Activated CD8-positive, alpha-beta memory T cell treated with anti-CD3 and anti-CD28 coated beads for 4 hours (primary cell): ENCODE measurements at places on chromosomes 6 and 20.

DNA sequence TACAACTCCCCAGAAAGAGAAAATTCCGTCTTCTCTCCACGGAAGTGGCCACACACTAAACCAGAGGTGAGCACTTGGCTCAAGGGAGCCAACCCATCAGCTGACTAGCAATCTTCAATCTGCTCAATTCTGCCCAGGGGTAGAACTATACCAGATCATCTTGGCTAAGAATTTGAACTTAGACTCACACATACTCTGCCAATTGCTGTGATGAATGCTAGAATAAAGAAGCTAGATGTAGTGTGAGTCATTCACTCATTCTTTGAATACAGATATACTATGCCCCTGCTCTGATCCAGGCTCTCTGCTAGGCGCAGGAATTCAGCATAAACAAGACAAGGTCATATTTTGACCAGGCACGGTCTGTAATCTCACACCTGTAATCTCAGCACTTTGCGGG is 147.9 kb upstream of the SHLD1 start:
- DNase-seq = no peak

GRCh38 chr6:23377830-23378229 is 748.2 kb upstream of the NRSN1 start:
- no peak for DNase-seq

DNA sequence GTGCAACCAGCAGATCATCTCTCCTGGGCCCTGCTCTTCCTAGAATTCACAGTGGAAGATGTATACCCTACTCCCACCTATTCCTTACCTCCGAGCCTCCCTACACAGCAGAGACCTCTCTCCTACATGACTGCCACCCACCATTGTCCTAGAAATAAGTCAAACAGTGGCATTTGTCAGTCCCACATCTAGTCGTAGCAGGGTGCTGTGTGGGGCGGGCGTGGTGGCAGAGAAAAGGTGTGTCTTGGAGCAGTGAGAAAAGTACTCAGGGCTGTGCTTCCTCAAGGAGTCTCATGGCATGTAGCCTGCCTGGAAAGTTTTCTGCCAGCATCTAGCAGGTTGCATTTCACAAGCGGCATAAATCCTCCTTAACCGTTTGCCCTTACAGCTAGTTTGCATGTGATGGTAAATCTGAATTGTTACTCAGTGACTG is 59.4 kb upstream of the PTGIS start:
- no peak for DNase-seq

DNA sequence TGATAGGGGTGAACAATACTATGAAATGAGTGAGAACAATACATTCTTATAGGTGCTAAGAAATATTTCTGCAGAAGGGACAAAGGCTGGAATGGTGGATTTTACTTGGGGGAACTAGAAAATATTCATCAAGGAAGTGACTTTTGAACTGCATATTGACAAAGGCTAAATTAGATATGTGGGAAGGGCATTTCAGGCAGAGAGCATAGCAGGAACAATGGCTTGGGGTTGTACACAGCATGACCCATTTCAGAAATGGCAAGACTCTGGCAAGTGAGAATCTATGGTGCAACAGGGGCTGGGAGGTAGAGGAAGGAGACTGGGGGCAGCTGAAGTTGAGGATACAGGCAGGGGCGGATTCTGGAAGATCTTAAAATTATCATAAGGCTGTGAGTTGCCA is 46.7 kb upstream of the KIF16B start:
- DNase-seq = no peak

- DNase-seq = no peak
Measured at GRCh38 chr6:15614277-15614676, 48.6 kb downstream of the DTNBP1 start.

DNA sequence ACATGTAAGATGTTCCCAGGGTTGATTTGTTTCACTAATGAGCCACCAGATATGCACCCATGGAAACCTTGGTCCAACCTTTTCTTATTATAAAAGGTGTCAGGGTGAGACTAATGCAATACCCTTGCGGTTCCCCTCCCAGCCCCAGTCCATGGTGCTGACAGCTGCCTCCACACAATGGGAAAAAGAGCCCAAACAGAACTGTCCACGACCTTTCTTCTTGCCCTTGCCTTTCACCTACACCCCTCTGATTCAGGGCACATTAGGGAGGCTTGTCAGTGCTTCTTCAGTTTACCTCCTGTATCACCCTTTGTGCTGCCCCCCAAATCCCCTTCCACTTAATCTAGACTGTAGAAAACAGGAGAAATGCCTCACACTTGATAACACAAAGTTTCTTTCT is 352.7 kb upstream of the CDH4 start:
- no peak for DNase-seq

- DNase-seq = no peak
Measured at GRCh38 chr6:91659891-91660290, 1073.0 kb upstream of the MAP3K7 start.

DNA sequence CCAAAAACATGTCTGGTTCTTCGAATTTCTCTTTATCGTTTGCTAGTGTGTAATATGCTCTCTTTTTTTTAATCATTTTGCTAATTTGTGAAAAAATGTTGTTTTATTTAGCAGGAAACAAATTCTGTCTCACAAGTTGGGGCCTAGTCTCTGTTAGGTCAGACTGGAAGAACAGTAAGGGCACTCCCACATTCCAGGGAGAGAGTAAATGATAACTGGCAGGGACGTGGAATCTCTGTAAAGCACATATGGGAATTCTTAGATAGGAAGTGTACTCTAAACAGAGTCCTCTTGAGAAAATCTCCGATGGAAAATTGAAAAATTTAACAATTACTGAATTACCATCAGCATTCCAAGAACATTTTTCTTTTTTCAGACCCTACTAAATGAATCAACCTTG is 16.4 kb upstream of the CCDC28A start:
- no peak for DNase-seq

- no peak for DNase-seq
Measured at GRCh38 chr6:160221423-160221822, 37.2 kb downstream of the SLC22A2 start.

DNA sequence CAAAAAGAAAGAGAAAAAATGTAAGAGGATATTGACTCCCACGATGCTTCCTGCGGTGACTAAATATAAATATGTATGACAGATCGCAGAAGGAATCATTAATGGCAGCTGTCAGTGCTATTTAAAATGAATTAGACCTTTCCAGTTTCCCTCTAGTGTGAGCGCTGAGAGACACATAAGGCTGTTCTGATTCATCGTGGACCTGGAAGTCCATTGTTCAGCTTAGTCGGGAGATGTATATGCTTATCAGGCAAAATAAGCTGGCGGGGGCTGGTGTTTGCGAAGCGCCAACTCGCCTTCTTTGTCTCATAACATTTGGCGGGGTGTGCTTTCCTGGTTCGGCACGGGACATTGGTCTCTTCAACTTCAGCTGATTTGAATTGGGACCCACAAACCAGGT is 95.4 kb downstream of the CDH4 start:
- no peak for DNase-seq

GRCh38 chr6:7175462-7175861 is 67.7 kb downstream of the RREB1 start:
- no peak for DNase-seq

DNA sequence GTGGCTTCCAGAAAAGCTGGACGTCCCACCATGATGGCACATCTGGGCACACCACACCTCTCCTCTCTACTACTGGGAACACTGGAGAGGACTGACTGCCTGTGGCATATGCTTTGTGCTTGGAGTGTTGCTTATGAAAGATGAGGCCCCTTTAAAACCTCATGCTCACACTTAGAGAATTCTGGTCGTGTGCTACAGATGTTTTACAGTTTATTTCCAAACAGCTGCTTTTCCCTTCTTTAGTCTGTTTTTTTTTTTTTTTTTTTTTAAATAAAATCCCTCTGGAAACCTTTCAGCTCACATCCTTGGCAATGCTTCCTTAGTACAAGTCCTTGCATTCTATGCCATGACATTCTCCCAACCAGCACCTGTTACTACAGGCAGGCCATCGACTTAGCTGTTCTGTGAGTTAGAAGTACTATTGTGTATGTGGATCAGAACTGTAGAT is 60.3 kb downstream of the BMP6 start:
- no peak for DNase-seq

DNA sequence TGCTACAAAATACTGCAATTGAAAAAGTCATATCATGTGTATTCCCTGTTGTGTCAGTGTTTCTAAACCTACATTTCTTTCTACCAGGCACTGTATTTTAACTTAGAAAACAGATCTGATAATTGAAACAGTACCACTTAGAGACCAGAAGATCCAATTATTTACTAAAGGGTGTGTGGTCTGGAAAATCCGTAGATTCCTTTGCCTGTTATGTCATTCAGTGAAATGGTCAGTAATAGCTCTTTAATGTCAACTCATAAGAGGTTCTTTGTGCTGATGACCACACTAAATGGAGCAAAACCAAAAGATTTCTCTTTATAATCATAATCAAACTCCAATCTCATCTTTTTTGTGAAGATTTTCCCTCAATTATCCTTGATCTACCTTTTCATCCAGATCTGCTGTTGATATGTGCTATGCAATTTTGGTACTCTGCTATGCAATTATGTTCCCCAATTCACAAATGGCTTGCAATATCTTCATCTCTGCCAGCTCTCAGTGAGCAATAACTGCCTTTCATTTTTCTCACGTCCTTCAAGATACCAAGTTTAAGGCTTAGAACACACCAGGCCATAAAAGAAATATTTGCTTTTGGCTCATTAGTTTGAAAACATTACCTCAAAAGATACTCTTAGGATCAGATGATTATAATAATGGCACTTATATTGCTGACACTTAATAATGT is 165.5 kb downstream of the MOXD1 start:
- DNase-seq = no peak

GRCh38 chr20:21981597-21982344 is 276.3 kb downstream of the PAX1 start:
- DNase-seq = no peak

DNA sequence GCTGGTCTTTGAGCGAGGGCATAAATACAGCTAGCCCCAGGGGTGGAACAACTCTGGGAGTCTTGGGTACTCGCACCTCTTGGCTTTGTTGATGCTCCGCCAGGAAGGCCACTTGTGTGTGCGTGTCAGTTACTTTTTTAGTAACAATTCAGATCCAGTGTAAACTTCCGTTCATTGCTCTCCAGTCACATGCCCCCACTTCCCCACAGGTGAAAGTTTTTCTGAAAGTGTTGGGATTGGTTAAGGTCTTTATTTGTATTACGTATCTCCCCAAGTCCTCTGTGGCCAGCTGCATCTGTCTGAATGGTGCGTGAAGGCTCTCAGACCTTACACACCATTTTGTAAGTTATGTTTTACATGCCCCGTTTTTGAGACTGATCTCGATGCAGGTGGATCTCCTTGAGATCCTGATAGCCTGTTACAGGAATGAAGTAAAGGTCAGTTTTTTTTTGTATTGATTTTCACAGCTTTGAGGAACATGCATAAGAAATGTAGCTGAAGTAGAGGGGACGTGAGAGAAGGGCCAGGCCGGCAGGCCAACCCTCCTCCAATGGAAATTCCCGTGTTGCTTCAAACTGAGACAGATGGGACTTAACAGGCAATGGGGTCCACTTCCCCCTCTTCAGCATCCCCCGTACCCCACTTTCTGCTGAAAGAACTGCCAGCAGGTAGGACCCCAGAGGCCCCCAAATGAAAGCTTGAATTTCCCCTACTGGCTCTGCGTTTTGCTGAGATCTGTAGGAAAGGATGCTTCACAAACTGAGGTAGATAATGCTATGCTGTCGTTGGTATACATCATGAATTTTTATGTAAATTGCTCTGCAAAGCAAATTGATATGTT is 19.2 kb downstream of the IRF4 start:
- DNase-seq = no peak

GRCh38 chr6:136628996-136629395 is 78.8 kb upstream of the MAP7 start:
- no peak for DNase-seq

DNA sequence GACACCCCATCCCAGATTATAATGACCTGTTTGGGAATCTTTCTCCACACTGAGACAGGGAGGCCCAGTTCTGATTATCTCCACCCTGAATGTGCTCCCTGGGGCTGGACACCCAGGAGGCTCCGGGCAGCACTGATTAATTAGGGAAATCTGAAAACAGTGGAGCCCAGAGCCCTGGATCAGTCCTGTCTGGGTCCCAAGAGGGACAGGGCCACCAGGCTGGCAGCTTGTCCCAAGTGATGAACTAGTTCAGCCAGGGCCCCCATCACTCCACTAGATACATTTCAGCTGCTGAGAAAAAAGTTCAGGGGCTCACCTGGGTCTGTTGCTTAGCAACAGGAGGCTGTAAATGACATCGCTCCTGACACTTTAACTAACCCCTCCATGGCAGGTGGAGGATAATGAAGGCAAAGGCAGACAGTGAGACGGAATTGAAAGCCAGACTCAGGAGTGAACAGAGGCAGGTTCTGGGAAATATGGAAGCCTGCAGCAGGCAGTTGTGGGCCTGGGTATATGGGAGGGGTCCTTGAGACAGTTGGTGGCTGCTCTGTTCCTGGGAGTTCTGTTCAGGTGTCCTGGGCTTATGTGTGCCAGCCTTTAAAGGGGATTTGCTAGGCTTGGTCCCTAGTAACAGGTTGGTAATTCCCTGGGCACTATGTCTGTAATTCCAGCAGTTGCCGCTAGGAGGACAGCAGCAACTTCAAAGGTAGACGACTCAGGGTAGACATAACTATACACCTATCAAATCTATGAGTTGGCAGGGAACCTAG is 78.3 kb upstream of the CTNNBL1 start:
- peak; percentile 10 for DNase-seq

- no peak for DNase-seq
Measured at GRCh38 chr20:48180024-48180423, 394.7 kb upstream of the SULF2 start.

- peak; percentile 25 for DNase-seq
Measured at GRCh38 chr20:32536851-32537656, 48.1 kb downstream of the NOL4L start.

GRCh38 chr20:55009066-55009465 is 533.7 kb downstream of the DOK5 start:
- DNase-seq = no peak

DNA sequence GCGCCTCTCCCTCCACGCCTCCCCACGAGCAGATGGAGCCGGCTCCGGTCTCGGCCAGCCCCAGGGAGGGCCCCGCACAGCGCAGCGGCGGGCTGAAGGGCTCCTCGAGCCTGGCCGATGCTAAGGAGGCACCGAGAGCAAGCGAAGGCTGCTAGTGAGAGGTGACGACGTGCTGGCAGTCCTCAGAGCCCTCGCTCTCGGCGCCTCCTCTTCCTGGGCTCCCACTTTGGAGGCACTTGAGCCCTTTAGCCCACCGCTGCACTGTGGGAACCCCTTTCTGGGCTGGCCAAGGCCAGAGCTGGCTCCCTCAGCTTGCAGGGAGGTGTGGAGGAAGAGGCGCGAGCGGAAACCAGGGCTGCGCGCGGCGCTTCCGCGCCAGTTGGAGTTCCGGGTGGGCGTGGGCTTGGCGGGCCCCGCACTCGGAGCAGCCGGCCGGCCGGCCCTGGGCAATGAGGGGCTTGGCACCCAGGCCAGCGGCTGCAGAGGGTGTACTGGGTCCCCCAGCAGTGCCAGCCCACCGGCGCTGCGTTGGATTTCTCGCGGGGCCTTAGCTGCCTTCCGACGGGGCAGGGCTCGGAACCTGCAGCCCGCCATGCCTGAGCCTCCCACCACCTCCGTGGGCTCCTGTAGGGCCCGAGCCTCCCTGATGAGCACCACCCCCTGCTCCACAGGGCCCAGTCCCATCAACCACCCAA is 2.5 kb upstream of the TMEM14C start:
- DNase-seq = no peak

- no peak for DNase-seq
Measured at GRCh38 chr20:57957411-57958049, 247.7 kb upstream of the PMEPA1 start.

GRCh38 chr6:53474010-53474409 is 70.9 kb downstream of the GCLC start:
- no peak for DNase-seq

GRCh38 chr6:165640806-165641205 is 22.2 kb downstream of the PDE10A start:
- DNase-seq = no peak

GRCh38 chr20:47392015-47392720 is 35.7 kb upstream of the ZMYND8 start:
- no peak for DNase-seq
